ENCODE measurements at places on chromosomes 4 and X. TPM values are rescaled to one million over a fixed set of nuclear protein-coding genes. Genes with fewer than 3 reads are reported as not detected.

GRCh38 chr4:87243426-87244053, 23.1 kb upstream of the KLHL8 start:
- no peak for DNase-seq

ATP1B4 gene
- total RNA-seq = not detected

GRCh38 chrX:50648156-50648555, 165.8 kb downstream of the SHROOM4 start:
- DNase-seq = no peak

DNA sequence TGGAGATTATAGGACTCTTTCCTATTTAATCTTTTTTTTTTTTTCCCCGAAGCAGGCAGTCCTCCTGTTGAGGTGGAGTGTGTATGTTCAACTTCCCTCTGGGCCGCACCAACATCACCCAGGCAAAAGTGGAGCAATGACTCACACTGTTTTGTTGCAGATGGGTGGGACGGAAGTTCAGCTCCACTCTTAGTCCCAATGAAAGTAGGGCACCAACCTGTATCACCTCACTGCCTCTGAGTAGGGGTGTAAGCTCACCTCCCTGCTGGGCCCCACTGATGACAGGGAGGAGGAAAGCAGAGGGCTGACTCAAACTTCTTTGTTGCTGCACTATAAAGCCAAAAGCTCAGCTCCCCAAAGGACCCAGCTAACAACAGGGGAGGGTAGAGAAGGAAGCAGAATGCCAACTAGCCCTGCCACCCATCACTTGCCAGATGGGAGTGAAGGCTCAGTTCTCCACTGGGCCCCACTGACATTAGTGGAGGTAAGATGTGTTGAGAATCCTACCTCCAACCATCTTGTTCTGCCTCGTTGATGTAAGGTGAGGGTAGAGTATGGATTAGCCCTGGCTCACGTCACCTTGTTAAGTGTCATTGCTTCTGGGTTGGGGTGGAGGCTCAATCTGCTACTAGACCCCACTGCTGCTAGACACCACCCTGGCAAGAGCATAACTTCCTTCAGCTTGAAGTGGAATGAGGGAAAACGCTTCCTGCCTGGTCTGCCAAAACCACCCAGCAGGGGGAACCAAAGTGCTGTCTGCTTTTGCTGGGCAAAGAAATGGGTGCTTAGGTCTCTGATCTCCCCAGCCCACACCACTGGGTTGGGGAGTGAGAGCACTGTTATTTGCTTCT, 14.1 kb downstream of the RPS6KA3 start:
- peak; percentile 71 for DNase-seq

TDO2 gene
- not detected for total RNA-seq

- DNase-seq = no peak
Observed at GRCh38 chr4:182179751-182180150, 63.5 kb upstream of the TENM3 start.

DNA sequence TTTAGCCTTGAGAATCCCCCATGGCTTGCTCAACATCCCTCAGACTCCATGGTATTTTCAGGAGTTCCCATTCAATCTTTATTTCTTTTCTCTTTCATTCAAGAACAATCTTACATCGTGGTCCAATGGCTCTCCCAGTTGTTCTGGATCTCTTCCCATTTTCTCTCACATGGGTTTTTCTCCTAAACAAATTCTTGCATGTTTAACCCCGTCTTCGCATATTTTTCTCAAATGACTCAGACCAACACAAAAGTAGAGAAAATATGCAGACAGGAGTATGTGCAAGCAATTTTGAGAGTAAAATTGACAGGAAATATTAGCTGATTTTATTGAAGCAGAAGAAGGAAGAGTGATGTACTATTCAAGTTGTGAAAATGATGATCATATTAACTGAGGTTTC, 396.4 kb upstream of the TRAM1L1 start:
- no peak for DNase-seq

ANXA3 gene
- total RNA-seq = 0.38 TPM

- no peak for DNase-seq
Observed at GRCh38 chr4:142339053-142339452, 507.0 kb downstream of the INPP4B start.

DNA sequence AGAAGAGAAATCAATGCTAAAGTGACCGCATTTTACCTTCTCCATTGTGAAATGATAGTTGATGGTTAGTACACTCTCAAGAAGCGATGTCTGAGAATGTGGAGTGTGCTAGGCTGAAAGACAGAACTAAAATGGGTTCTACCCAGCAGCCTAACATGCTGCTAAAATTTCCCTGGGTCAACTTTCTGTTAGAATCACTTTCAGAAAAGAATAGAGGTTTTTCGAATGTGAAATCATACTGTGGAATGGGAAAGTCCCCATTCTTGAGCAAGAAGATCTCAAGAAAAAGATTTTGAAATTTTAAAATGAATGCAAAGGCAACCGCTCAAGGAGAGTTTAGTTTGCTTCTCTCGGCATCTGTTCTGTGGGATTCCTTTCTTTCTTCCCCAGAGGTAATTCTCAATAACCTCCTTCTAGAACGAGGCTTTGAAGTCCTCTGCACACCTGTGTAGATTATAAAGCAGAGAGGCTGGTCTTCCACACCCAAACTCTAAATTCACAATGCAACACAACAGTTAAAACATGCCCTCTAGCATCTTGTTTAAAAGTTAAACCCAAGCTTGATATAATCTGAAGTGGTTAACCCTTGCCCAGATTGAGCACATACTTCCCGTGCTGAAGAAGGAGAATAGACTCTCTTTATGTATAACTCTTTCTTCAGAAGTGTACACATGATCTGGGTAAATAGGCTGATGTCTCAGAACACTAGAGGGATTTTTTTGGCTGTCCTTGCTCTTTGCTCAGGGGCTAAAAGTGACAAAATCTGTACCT, 208.7 kb upstream of the KLF3 start:
- DNase-seq = no peak

GRCh38 chr4:3215256-3215655, 33.7 kb upstream of the MSANTD1 start:
- no peak for DNase-seq

- DNase-seq = no peak
Observed at GRCh38 chr4:183105092-183105491, 6.0 kb downstream of the WWC2 start.

- DNase-seq = no peak
Observed at GRCh38 chr4:143202824-143203223, 18.1 kb downstream of the USP38 start.

DOK7 gene
- not detected for total RNA-seq

- DNase-seq = no peak
Observed at GRCh38 chr4:98318521-98318920, 57.3 kb downstream of the RAP1GDS1 start.

DNA sequence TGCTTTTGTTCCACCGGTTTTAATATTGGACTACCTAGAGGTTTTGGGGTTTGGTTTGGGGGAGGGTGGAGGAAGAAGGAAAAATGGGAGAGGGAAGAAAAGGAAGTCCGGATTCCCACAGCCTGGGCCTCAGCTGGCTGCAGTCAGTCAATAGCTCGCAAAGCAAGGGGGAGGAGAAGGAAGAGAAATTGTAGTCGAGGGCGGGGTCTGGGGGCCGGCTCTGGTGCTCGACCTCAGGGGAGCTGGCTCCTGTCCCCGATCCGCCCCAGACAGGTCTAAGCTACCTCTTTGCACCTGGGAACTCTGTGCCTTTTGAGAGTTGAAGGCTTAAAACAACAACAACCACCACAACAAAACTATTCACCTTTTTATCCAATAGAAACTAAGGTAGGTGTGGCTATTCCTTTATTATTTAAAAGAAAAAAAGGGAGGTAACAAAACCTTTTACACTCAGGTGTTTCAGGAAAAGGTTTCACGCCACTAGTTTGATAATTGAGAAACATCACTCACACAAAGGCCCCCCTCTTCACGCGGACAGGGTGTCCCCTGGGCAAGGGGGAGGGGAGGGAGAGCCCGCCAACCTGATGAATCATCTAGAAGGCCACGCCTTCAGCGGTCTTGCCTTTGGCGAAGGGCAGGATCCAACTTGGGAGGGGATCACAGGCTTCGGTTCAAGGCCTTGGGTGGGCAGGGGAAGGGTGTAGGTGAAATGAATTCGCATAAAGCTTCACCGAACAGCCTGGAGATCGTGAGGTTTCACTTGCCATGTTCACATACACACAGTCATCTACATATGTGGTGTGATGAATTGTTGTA, 1.6 kb upstream of the LNX1 start:
- DNase-seq = no peak

DNA sequence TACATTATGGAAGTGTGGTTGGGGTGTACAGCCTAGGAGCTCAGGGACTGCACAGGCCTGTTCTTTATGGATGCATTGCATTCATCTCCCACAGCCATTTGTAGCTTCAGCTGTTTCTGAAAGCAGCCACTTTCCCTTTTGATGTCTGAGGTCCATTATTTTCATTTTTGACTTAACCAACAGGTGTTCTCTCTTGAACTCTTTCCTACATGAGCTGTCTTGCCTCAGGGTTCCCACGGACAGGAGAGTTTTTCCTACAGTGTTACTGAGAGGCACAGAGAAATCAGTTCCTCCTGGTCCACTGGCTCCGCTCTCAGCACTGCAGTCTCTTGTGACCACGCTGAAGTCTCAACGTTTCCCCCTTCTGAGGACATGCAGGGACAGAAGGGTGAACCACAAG, 87.2 kb downstream of the RASL11B start:
- no peak for DNase-seq

All from activated CD4-positive, alpha-beta memory T cell treated with anti-CD3 and anti-CD28 coated beads, Interleukin-2, amount 10 ng/mL, durations not matched to agents 7 days and 5 days (primary cell).